ENCODE measurements at places on chromosomes 13 and 19. TPM values are rescaled to one million over a fixed set of nuclear protein-coding genes. Genes with fewer than 3 reads are reported as not detected.

KASH5 gene
- total RNA-seq, result not detected

THSD1 gene
- 67.3 TPM for total RNA-seq

MFSD12 gene
- 124 TPM for total RNA-seq

FCGBP gene
- total RNA-seq, result not detected

FFAR2 gene
- not detected for total RNA-seq

Data from vein endothelial cell (primary cell).